ENCODE measurements at places on chromosomes 11 and 22.

DNA sequence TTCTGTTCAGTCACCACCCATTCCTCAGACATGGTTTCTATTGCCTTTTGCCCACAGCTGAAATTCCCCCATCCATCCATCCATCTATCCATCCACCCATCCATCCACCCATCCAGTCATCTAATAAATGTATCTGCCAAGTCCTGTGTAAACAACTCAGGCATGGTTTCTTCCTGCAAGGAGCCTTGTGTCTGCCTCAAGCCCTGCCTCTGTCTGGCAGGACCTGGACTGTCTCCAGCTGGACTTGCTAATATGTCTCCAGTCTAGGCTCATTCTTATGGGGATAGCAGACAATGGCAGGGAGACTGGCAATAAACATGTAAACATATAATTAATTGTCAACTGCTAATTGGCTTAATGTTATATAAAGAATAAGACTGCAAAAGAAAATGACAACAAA, 64.7 kb upstream of the AMPD3 start:
- ATAC-seq = no peak

- ATAC-seq = no peak
These were observed 2.9 kb downstream of the SRPRA start for GRCh38 chr11:126265811-126266210.

DNA sequence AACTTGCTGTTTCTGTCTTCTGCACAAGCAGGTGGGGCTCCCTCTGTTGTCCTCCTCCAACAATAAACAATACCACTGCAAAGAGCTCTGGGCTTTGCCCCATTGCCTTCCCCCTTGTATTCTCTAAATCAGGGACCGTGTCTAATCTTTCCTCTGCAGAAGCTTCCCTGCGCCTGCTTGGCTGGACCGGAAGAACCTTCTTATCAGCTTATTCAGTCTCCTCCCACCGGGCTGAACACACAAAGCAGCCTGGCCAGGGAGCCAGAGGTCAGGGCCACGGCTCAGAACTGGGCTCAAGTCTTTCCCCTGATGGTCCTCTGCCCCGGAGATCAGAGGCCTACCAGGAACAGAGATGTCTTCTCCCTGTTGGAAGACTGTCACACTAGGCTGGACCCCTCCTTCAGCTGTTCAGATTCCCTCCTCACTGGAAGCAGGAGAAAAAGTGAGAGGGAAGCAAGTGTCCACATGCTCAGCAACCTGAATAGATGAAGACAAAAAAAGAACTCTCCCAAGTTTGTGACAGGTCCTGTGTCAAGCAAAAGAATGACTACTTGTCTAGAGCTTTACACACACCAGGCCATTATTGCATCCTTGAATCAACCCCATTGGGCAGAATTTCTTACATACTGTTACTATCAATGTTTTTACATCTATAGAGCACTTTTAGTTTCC, 63.7 kb downstream of the RAB30 start:
- peak; percentile 7 for ATAC-seq

DNA sequence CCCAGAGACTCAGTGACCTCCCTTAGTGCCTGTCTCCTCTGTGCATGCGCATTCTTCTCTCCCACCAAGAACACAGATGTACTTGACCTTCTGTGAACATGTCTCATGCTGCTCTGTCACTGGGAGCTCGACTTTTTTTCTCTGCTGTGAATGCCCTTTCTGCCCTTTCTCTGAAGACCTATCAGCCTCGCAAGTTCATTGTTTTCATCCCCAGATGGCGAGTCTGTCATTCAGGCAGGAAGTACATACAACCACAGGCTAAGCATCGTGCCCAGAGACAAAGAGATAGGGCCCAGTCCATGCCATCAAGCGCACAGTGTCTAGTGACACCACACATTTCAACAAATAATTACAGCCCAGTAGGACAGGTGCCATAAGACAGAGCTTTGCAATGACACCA, 50.4 kb upstream of the RAB1B start:
- no peak for ATAC-seq

- ATAC-seq = no peak
These were observed 6.7 kb downstream of the ARAP1 start for GRCh38 chr11:72745511-72745910.

DNA sequence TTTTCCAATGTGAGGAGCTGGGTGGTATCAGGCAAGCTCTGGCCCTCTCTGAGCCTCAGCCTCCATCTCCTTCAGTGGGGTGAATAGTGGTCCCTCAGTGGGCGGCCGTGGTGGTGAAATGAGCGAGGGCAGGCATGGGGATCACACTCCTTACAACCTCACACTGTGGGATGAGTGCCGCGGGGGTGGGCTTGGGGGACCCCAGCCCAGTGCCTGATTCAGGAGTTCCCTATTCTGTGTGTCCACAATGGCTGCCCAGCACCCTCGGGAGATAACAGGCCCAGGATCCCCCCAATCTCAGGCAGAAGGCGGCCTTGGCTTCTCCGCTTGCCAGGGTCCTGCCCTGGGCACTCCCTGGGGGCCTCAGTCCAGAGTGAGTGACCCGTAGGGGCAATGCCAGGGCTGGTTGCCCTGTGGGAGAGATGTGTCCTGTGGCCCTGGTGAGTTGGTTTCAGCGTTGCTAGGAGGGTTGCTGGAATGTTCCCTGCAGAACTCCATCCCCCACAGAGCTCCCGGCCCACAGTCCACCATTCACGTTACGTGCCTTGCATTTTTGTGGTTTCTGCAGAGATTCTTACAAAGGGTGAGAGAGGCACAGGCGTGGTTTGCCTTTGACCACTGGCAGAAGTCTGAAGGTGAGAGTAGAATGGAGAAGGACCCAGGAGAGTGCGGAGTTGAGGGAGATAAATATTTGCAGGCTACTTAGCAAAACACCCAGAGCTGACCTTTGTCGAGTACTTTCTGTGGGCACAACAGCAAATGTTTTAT, 2.9 kb downstream of the ALDH3B1 start:
- ATAC-seq = peak; percentile 51

DNA sequence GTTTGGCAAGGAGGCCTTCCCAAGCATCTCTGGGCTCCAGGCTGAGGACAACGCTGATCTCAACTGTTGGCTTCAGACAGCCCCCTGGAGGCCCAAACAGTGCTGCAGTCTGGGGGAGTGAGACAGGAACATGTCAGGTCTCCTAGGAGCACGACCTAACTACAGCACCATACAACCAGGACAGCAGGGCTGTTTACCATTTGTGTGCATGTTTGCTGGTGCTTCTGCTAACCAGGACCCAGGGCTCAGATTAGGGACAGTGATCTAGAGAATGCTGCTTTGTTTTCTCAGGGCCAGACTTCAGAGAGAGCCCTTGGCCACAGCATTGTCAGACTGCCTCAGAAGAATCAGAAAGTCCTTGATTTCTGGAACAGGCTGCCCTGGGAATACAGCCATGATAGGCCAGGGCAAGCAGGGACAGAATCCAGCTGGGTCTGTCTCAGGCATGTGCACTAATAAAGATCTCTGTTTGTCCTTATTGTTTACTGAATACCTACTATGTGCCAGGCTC, 126.5 kb downstream of the VPREB1 start:
- ATAC-seq = no peak

GRCh38 chr11:68263444-68264035, 8.2 kb downstream of the C11orf24 start:
- ATAC-seq = no peak

DNA sequence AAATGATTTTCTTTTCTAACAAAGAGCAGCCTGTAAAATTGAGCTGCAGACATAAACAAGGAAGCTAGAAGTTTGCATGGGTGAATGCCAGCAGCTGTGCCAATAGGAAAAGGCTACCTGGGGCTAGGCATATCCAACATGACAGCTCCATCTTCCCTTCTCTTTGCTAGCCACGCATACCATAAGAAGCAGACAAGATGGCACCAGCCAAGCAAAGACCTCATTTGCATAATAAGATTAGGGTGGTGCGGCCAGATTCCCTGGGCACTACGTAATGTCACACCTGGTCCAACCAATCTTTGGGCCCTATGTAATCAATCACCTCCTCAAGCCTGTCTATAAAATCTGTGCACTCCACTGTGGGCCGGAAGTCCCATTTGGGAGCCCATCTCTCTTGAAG, 108.3 kb downstream of the SWAP70 start:
- ATAC-seq = no peak

DNA sequence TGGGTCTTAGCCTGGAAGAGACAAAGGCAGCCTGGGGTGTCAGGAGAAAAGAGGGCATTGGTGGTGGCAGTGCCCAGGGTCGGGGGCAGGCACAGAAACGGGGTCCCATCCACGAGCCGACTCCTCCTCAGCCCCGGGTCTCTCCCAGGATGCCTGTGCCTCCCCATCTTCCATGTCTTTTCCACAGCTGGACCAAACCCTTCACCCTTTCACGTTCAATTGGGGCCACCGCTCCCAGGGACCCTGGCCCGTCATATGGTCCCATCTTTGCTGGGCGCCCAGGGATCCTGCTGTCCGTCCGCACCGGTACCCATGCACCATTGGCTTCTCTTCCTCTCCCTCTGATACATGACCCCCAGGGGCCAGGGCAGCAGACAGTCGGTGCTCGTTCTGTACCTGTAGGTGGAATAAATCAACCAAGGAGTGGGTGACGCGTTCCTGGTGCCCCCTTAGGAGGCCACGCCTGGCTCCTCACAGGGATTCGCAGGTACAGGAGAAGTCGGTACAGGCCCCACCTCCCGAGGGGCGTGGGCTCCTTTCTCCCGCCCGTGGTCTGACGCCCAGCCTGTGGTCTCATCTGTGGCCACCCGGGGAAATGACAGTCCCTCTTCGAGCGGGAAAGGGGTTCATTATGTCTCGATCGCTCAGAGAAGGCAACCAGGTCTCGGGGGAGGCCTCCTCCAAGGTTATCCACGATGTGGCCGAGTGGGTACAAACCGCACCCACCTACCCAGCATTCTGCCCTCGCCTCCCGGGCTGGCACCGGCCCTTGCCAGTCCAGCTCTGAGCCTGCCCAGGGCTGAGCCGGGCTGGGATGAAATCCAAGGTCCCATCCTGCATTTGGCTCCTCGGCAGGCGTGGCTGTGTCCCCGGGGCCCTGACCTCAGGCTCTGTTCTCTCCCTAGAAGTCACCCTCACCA, 1493.6 kb downstream of the BRD1 start:
- ATAC-seq = no peak

- ATAC-seq = no peak
These were observed 31.9 kb upstream of the TLCD5 start for GRCh38 chr11:120293038-120293800.

DNA sequence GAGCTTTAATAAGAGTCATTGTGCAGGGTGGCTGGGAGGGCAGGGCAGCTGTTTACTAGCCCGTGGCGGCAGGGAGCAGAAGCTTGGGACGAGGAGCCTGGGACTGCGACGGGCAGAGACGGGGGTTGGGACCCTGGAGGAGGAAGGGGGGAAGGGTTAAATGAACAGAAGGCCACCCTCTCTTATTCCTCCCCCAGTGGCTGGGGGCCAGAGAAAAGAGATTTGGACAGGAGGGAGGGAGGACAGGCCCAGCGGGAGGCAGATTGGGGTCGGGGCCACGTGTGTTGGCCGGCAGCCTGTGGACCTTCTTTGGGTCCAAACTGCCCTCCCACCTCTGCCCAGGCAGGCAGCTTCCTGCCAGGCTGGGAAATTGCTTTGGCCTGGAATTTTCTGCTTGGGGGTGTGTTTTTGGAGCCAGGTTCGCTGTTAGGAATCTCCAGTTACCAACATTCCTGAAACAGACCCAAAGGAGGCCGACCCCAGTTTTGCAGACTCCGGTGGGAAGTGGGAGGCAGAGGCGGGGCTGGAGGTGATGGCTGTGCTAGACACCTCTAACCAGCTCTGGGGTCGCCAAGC, 50.2 kb downstream of the APOL3 start:
- ATAC-seq = no peak

DNA sequence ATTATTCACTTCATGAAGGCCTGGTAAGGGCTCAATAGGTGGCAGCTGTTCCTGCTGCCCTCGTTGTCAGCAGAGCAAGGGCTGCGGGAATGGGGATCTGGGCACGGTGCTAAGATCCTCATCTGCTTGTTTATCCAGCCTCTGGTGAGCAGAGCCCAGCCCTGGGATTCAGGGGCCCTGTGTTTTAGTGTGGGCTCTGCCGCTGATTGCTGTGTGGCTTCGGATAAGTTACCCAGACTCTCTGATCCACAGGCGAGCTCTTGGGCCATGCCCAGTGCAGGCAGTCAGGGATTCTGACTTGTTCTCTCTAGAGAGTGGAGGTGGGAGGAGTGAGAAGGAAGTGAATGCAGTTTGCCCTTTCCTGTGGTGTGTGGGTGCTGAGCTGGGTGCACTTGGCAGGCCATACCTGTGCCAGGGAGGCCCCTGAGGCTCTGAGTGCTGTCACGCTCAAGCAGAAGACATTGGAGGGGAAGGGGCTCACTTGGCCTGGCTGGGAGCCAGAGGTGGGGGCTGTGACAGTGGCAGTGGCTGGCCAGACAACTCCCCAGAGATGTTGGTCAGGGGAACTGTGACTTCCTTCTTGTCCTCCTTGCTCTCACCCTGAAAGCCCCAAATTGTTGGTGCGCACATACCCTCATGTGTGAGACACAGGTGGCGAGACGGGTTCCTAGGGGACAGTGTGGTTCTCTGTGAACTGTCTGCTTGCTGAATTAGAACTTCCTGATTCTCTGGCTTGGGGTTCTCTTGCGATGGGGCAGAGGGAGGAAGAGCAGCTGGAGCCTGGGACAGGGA, 43.7 kb downstream of the CD82 start:
- no peak for ATAC-seq

GRCh38 chr11:65854852-65855837, 2.8 kb downstream of the CFL1 start:
- no peak for ATAC-seq

DNA sequence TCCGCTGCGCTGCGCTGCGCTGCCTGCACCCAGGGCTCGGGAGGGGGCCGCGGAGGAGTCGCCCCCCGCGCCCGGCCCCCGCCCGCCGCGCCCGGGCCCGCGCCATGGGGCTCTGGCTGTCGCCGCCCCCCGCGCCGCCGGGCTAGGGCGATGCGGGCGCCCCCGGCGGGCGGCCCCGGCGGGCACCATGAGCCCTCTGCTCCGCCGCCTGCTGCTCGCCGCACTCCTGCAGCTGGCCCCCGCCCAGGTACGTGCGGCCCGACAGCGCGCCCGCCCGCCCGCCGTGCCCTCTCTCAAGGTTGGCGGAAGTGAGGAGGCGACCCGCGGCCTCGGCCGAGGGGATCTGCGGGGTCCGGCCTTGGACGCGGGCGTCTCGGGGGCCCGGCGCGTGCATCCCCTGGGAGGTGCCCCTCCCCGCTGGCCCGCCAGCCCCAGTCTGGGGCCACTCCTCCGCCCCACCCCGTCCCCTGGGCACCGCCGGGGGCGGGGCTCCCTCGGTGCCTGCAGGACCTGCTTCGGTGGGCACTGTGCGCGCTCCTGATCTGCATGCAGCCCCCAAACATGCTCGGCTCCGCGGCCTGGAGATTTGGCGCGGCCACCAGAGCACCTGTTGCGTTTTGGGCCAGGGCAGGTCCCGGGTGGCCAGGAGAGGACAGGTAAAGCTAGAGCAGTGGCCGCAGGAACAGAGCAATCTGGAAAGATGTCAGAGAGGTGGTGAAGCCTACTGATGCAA, 429 bp downstream of the VEGFB start:
- peak; percentile 45 for ATAC-seq

GRCh38 chr11:59283311-59283710, 70.6 kb upstream of the MPEG1 start:
- ATAC-seq = no peak

GRCh38 chr11:11416917-11417316, 63.9 kb upstream of the CSNK2A3 start:
- no peak for ATAC-seq

- ATAC-seq = no peak
These were observed 95.0 kb downstream of the PDHX start for GRCh38 chr11:35011389-35011788.

Measured in motor neuron (in vitro differentiated cells).